ENCODE measurements at places on chromosomes 16 and 17.

GRCh38 chr16:52095471-52095870 is 451.5 kb downstream of the TOX3 start:
- DNase-seq: no peak

GRCh38 chr17:10161386-10161785 is 37.0 kb downstream of the GAS7 start:
- DNase-seq: no peak

- DNase-seq: no peak
These were observed 42.1 kb downstream of the TMEM114 start for GRCh38 chr16:8548166-8548565.

GRCh38 chr17:35799942-35800341 is 4.5 kb upstream of the MMP28 start:
- DNase-seq: no peak
